ENCODE measurements at places on chromosomes 6 and 20.
A peak's percentile ranks its signal among the peaks of the same experiment; 100 is the strongest.

GRCh38 chr6:134238960-134239795 lies 78.7 kb downstream of the SGK1 start:
- DNase-seq, result peak; percentile 23

GRCh38 chr20:45444050-45444449 lies 25.5 kb upstream of the WFDC2 start:
- DNase-seq, result no peak

DNA sequence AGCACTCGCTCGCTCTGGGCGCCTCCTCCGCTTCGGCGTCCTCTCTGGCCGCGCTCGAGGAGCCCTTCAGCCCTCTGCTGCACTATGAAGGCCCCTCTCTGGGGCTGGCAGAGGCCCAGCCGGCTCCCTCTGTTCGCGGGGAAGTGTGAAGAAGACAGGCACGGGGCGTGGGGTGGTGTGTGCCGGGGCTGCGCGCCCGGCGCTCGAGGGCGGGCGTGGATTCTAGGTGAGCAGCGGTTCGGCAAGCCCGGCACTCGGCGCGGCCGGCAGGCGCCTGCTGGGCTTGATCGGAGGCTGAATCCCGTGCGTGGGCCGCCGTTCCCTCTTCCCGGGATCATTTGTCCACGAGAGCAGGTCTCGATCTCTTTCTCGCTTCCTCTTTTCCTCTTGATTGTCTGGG lies 153.0 kb downstream of the SLC35B3 start:
- DNase-seq, result no peak

DNA sequence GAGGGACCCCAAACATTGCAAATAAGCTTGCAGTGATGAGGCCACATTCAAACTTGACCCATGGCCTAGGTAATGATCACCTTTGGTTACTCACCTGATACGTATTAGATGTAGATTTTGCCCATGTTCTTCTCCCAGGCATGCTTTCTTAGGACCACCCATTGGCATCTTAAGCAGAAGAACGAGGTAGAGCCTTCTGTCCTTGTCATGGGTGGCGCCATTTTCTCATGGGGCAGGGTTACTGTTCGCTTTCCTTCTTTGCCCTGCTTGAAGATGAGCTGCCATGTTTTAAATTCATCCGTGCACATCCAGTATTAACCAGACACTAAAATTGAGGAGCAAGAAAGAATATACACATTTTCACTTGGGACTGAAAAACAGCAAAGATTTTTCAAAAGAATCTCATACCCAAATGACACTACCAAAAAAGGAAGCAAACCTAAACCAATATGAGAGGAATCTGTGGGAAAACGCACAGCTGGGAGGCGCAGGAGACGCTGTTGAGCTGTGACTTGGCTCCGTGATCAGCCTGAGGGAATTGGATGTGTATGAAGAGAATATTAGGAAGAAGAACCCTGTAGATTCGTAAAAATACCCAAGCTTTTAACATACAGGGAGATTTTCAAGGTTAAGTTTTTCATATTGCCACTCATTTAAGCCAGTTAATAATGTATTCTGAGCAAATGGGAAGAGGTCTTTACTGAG lies 36.6 kb downstream of the GMPR start:
- no peak for DNase-seq

DNA sequence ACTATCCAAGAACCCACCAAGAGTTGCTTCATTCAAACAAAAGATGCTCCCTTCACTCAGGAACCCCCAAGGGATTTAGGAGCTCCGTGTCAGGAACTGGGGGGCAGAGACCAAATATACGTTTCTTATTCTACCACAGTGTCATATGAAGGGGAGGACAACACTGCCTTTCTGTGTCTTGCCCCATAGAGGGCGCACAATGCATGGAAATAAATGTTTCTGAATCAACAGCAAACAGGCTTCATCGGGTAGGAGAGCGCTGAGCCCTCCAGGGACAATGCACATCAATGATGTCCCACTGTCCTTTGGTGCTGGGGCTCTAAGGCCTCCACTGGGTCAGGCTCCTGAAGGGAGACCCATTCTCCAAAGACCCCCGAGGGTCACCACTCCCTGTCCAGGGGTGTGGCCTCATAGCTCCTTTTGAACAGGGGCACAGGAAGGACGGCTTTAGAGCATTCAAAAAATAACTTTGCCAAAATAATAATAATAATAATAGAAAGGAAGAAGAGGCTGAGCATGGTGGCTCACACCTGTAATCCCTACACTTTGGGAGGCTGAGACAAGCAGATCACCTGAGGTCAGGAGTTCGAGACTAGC lies 31.1 kb downstream of the PLG start:
- peak; percentile 48 for DNase-seq

DNA sequence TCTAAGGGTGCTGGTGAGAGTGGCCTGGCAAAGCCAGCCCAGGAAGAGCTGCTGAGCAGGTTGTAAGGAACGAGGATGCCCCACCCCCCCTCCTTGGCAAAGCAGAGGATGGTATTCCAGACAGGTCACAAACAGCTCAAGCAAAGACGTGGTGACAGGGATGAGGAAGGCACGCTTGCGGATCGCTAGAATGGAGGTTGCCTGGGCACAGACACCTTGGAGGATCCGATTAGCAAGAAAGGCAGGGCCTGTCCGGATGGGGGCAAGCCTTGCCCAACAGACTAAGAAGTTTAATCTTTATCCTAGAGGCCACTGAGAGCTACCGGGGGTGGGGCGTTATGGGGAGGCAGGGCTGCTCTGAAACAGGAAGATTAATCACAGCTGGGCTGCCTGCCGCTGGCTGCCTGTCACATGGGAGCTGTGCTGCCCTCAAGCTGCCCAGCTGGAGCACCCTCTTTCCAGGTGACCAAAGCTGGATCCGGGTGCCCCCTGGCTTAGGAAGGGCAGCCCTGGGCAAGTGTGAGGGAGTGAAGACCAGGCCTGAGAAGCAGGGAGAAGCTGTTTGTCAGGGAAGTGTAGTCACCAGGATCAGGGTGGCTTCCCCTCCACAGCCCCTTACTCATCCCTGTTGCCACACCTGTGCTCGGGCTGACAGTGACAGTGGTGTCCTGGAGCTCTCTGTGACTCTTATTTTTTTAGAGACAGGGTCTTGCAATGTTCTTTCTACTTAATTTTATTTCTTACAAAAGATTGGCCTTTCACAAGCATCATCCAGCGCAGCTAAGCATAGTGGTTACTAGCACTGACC lies 9.1 kb upstream of the MAPK13 start:
- peak; percentile 73 for DNase-seq

- no peak for DNase-seq
Measured at GRCh38 chr6:56624728-56625069, 18.0 kb downstream of the DST start.

DNA sequence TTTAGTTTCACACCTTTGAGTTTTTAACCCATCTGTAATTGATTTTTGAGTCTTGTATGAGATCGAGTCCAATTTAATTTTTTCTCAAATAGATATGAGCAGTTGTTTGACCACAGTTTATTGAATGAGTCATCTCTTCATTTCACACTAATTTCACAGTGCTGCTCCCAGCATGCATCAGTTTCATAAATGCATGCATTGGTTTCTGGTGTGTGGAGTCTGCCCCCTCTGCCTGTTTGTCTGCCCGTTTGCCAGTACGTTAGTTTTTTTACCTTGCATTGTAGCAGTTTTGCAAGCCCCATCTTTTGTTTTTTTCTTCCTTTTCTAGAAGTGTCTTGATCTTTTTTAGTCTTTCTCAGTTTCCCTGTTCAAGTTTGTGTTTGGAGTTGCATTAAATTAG lies 11.9 kb downstream of the SLX4IP start:
- peak; percentile 69 for DNase-seq

- peak; percentile 88 for DNase-seq
Measured at GRCh38 chr6:36765594-36766398, 68.2 kb downstream of the RAB44 start.

GRCh38 chr6:75201901-75202672 lies 3.8 kb downstream of the COL12A1 start:
- DNase-seq, result peak; percentile 46

DNA sequence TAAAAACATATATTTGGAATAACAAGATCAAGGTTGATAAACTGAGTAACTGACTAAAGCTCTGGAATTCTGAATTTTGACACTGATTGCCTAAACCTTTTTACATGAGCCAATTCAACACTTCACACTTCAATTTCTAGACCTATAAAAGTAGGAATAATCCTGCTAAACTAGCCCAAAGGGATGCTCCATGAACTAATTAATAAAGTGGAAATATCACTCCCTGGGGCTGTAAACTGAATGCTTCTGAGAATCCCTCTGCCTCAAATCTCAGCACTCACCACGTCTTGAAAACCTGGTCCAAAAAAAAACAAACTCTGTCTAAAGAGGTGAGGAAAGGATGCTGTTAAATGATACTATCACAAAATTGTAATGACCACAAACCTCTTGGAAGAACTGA lies 50.9 kb downstream of the DCDC2 start:
- DNase-seq, result no peak

DNA sequence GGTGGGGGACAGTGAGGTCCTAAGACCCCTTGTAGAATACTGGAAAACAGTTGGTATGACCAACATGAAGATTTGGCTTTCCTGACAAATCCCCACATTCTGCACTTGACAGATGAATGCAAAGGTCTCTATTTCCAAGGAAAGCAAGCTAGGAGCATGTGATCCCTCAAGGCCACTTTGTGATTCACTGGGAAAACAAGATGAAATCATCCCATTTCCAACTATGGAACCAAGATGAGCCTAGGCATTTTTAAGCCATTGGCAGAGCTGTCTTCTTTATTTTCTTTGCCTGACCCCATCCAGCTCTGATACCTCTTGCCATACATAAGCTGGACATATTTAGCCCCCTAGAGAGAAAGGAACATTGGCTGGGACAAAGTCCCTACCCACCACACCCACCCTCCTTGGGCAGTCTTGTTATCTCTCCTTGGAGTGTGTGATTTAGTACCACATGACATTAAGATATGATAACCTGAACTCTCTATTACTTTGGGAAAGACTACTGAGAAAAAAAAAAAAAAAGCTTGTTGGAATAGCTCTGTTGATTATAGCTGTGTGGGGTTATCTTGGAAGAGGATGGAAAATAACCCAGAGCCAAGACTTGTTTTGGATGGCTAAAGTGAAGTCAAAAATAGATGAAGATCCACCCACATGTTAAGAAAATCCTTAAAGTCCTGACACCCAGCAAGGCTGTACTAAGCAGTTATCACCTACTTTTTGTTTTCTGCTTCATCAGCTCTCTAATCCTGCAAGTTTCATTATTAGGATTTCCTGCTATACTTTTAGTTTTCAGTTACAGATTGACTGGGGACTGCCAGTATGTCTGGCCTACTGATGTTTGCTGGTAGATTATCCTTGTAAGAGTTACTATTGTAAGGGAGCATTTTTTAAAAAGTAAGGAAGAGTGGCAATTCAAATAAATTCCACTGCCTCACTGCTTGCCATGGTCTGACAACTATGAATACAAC lies 90.1 kb upstream of the PREP start:
- DNase-seq, result no peak

All from lung microvascular endothelial cell (primary cell).